Mesothelial cell of epicardium (in vitro differentiated cells): ENCODE measurements at places on chromosomes 12 and 14. TPM values are rescaled to one million over a fixed set of nuclear protein-coding genes. Genes with fewer than 3 reads are reported as not detected.

The ACOT6 gene
- not detected in 3 replicates for total RNA-seq

The HCAR2 gene
- total RNA-seq: 8.4 to 11.1 TPM (median 10.9 TPM) in 3 replicates

The SCNN1A gene
- 20.1 to 21.5 TPM (median 20.3 TPM) in 3 replicates for total RNA-seq

The KRT73 gene
- total RNA-seq: not detected in 3 replicates

The PKP2 gene
- total RNA-seq: 65.3 to 69.5 TPM (median 67.3 TPM) in 3 replicates

The ATP5F1B gene
- total RNA-seq: 361 to 391 TPM (median 387 TPM) in 3 replicates

The CLEC2A gene
- total RNA-seq: 0.29 TPM in 1 of 3 replicates, not detected in the others

DNA sequence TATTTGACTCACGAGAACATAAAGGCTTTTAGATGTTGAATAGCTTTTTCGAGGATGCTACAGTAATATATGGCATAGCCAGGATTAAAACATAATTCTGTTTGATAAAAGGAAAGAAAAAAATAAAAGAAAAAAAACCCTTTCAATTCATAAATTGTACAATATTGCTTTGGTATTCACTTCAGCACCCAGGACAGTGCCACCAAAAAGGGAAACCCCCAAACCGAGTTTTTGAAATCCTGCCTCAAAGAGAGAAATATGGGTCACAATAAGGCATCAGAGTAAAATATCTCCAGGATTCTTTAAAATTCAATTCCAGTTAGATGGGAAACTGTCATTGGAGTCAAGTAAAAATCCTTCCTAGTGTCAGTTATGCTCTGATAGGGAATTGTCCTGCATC lies 551.2 kb upstream of the SEL1L start:
- H3K4me3 ChIP-seq: no peak overlapping the region
- H3K27me3 ChIP-seq: peaks cover 15% of the 10 kb centered on the region
- no peak overlapping the region for H3K27ac ChIP-seq
- H3K4me1 ChIP-seq: no peaks in the 10 kb centered on the region

- peaks cover 50% of the 10 kb centered on the region for H3K27me3 ChIP-seq
- H3K27ac ChIP-seq: no peak overlapping the region
- peaks cover 39% of the 10 kb centered on the region for H3K4me1 ChIP-seq
- no peak overlapping the region for H3K4me3 ChIP-seq
- no peak for DNase-seq
- H3K36me3 ChIP-seq: no peaks in the 10 kb centered on the region
These were observed 40.8 kb downstream of the CCDC88C start for GRCh38 chr14:91376547-91377477.

DNA sequence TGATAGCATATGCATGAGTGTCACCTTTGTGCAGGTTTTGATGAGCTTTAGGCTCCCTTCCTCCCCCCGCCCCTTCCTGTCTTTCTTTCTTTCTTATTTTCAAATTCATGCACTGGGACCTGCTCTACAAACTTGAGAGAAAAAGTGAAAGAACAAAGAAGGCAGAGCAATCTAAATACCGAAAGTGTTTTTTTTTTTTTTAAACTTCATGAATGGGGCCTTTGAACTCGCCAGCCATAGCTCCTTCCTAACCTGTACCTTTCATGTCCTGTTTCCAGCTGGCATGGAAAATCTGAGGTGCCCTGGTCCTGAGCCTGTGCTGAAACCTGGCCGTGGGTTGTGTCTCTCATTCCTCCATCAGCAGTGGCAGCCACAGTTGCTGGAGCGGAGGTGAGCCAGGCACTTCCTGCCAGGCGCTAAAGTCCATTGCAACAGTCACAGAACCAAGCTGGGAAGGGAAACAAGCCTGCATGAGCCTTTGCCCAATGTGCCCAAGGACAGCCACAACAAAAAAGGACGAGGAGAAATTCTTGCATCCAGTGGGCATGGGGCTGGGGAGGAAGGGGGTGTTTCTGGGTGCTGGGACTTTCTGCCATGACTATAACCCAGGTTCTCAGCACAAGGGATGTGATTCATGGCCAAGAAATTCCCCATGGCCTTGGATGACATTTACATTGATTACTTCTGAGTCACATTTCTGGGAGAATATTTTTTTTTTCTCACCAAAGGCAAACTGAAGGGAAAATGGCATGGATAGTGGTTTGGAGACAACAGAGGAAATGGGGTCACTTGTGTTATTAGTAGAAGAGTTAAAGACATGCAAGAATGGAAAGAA lies 102.7 kb downstream of the TMEM30B start:
- H3K27ac ChIP-seq: no peak overlapping the region
- no peaks in the 10 kb centered on the region for H3K36me3 ChIP-seq
- H3K4me1 ChIP-seq: peaks cover 15% of the 10 kb centered on the region
- no peak for DNase-seq

DNA sequence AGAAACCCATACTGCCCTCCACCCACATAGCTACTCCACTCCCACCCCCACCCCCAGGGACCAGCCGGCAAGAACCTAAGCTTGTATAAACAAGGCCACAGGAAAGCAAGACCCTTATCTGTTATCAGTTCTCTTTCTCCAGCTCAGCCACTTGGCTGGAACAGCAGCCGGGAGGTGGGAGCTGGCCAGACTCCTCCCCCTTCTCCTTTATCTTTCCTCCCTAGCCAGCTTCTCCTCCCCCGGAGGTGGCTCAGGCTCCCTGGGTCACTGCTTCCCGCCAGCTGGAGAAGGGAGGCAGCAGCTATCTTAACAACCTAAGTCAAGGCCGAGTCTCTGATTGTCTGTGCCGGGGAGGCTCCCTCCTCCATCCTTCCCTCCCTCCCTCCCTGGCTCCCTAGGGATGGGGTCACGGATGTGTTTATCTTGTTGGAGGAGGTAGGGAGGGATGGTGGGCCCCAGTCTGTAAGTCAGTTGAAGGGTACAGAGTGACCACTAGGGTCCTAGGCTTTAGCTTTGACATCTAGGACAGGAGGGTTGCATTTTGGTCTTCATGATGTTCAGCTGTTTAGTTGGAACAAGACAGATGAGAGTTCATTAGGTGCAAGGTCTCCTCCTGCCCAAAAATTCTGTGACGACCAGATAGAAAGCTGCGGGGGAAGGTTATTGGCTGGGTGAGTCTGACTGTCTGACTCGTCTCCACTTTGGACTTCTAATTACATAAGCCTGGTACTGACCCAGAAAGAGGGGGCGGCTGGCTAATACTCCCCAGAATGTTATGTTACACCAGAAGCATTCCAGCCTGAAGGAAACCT lies 29.7 kb downstream of the ZFP36L1 start:
- peak overlapping the region; percentile 87 for H3K27ac ChIP-seq
- H3K27me3 ChIP-seq: no peaks in the 10 kb centered on the region
- H3K36me3 ChIP-seq: no peaks in the 10 kb centered on the region
- peak; percentile 67 for DNase-seq
- no peak overlapping the region for H3K4me3 ChIP-seq
- peaks cover 52% of the 10 kb centered on the region for H3K4me1 ChIP-seq

DNA sequence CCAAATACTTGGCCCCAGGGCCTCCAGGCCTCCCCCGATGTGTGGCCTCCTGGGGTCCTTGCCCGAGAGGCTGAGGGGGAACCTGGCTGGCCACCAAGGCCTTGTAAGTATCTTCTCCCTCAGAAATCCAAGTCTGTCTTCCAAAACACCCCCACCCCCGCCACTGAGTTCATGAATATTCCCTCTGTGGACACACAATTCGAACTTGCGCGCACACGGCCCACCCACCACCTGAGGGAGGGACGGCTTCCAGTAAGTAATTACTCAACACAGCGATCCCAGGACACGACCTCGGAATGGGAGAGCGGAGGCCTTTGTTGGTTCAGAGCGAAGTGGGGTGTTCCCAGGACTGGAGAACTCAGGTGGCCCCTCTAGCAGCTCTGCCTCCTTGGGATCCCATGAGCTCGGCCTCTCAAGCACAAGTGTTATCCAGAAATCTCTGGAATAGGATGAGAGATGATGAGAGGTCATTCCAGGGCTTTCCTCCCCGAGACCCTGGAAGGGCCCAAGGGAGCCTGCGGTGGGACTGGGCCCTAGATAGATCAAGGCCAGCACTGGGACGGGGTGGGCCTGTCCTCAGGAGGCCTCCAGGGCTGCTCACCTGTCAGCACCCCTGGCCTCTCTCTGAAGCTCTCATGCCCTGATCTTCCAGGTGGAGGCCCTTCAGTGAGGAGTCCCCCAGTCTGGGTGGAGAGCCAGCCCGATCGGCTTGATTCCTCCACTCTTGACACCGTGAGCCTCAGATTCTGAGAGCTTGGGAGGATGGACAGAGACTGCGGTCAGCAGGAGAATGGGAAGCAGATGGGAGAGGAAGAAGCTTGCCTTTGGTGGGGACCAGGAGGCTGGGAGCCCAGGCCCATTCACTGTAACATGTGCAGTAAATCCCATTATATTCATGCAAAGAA lies 219.0 kb upstream of the RTL1 start:
- H3K36me3 ChIP-seq: no peaks in the 10 kb centered on the region
- H3K27ac ChIP-seq: no peak overlapping the region
- no peak for DNase-seq
- H3K27me3 ChIP-seq: peaks cover 24% of the 10 kb centered on the region

- no peaks in the 10 kb centered on the region for H3K27me3 ChIP-seq
- no peak overlapping the region for H3K27ac ChIP-seq
- no peak overlapping the region for H3K4me3 ChIP-seq
- H3K36me3 ChIP-seq: peaks cover 18% of the 10 kb centered on the region
These were observed 6.1 kb downstream of the NEK9 start for GRCh38 chr14:75120541-75121291.

- H3K4me1 ChIP-seq: peaks cover 38% of the 10 kb centered on the region
- H3K4me3 ChIP-seq: no peak overlapping the region
- H3K27ac ChIP-seq: peak overlapping the region; percentile 71
These were observed 11.2 kb downstream of the TTC8 start for GRCh38 chr14:88835661-88836060.
